ENCODE measurements at places on chromosomes 5 and 9. TPM values are rescaled to one million over a fixed set of nuclear protein-coding genes. Genes with fewer than 3 reads are reported as not detected.

GRCh38 chr5:31300501-31300900 is 107.0 kb downstream of the CDH6 start:
- no peak for DNase-seq

GRCh38 chr5:171543148-171543815 is 123.8 kb downstream of the FGF18 start:
- no peak for DNase-seq

DNA sequence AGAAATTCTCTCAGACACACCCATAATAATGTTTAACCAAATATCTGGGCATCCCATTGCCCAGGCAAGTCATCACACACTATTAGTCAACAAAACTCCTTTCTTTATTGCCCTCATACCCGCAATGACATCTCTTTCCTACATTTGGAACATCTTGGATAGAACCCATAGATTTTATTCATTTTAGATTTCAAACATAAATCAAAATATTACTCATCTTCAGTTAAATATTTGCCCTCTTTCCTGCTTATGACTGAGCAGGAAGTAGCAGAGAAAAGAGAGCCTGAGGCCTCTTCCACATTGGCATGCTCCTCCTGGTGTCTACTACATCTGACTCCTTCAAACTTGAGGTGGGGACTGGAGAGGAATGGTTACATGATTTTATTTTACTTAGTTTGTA is 592.0 kb downstream of the CHSY3 start:
- no peak for DNase-seq

DNA sequence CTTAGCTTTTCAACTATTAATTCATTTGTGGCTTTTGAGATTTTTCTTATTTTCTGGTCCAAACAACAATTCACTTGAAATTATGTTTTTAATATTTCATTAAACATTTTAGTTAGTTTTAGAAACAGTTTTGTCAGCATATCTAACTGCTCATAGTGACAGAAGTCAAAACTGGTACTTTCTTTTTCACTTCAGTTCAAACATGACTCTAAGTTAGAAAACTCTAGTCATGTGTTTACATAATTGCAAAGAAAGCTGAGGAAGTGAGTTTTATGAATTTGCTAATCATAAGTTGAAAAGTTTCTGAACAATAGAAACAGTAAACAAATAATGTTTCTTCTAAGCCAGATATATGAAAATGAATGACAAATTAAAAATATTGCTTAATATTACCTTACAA is 1931.0 kb downstream of the EFNA5 start:
- no peak for DNase-seq

DNA sequence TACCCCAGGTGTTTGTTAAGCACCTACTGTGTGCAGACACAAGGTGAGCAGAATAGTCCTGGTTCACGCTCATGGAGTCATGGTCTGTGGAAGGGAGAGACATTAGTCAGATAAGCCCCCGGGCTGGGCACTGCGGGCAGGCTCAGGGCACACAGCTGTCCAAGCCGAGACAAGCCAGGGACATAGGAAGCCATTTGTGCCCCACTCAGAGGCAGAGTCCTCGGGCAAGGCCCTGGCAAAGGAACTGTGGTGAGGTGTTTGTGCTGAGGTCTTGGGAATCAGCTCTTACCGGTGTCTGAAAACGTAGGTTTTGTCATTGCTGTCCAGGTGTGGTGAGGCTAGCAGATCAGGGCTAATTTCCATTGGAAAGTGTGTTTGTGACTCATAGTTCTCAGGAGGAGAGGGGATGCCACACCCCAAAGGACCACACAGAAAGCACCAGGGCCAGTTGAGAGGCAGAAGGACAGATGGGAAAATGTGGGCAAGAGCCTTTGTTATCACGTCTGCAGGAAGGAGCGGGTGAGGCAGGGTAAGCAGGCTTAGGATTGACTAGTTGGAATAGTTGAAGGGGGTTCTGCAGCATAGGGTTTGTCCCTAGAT is 46.1 kb upstream of the NEURL1B start:
- no peak for DNase-seq

SH2D3C gene
- total RNA-seq, result 0.23 TPM

DNA sequence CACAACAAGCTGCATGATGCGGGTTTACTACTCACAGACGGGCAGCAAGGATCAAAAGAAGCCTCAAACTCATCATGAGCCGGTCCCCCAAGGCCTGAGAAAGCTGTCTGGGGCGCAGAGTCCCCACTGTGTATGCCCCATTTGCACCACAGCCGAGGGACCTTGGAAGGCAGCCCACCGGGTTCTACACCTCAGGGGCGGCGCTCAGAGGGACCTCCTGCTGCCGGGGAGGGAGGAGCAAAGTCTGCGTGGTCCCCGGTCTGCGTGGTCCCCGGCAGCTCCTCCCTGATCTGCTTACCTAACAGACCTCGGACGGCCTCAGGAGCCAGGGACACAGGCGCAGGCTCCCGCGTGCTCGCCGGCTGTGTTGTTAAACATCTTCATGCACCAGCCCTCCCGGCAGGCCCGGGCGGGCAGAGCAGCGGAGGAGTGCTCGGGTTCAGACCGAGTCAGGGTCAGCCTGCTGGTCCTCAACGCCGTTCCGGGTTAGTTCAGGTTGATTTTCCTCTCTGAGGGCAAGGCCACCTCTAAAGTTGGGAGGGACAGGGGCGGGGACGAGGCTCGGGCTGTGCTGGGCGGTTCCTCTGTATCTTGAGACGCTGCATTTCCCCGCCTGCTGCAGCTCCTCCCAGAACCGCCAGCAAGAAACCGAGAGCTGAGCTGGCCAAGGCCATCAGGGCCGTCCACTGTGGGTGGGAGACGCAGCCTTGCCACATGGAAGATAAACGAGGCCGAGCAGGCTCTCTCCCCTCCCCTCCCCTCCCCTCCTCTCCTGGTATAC is 74.6 kb downstream of the MRPL36 start:
- DNase-seq, result no peak

GRCh38 chr9:131287359-131287758 is 2.2 kb upstream of the PLPP7 start:
- DNase-seq, result no peak

DNA sequence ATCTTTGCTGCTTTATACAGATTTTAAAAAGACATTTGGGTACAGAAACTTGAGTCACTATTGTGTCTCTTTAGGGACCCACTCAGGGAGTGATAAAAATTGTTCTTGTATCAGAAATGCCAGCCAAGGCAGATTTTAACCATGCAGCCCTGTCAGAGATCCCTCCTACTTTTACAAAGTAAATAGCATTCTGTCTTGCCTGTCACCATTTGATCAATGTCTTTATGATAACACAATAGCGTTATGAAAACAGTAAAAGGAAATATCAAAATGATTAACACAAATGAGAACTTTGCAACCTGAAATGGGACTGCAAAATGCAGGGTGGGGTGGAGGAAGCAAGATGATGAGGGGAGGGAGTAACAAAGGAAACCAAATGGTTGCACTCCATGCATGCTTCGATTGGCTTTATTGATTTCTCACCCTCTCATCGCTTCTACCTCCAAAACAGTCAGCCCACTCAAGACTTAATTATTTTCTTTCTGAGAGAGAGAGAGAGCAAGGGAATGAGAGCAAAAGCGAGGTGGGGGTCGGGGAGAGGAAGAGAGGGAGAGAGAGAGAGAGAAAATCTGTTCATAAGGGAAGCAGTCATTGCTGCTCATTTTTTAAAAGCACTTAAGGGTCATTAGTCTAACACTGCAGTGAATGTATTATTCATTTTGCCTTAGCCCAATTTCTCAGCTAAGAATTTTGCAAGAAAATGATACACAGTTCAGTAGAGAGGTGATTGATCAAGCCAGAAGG is 576.5 kb downstream of the CSNK1G3 start:
- no peak for DNase-seq

- DNase-seq, result peak; percentile 63
Measured at GRCh38 chr9:115146581-115147021, 28.6 kb upstream of the TNC start.

GRCh38 chr9:7452378-7452777 is 347.2 kb downstream of the DMAC1 start:
- DNase-seq, result no peak

DNA sequence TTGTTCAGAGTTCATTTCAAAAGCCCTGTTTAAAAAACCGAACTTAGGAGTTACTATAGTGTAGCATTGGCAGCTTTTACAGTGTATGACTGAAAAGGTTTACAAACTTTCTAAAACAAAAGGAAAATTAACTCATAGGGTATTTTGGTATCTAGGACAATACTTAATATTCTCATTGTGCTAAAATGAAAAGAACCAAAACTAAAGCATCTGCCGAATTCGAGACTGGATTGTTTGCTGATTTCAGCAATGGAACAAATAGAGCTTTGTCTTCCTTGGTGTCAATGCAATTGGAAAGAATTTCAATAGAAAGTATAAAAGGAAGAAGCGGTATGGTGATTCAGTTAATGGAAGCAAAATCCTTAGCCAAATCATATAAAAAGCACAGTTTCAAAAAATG is 254.1 kb downstream of the SLF1 start:
- DNase-seq, result no peak

DNA sequence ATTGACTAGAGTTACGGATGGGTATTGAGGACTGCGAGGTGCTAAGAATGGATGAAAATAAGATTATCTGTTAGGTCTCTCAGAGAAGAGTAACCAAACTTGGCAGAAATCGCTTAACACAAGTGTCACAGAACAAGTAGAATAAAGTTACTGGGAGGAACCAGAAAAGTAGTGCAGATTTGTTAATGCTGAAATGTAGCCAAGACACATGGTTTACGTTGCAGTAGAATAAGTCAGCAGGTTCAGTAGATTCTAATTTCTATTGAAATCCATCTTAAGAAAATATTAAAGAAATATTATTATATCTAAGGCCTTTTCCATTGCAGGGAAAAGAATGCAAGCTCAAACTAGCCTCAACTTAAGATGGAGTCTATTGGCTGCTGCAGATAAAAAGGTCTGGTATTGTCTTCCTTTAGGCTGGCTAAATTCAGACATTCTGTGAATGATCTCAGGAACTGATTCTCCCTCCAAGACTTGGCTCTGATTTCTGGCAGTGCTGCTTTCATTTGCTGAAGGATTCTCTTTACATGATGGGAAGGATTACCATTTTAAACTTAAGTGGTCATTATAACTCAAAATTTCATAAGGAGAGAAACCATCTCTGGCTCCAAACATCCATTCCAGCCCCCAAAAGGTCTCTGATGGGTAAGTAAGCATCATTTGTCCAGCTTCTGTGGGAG is 314.9 kb downstream of the MARCHF11 start:
- DNase-seq, result no peak

DNA sequence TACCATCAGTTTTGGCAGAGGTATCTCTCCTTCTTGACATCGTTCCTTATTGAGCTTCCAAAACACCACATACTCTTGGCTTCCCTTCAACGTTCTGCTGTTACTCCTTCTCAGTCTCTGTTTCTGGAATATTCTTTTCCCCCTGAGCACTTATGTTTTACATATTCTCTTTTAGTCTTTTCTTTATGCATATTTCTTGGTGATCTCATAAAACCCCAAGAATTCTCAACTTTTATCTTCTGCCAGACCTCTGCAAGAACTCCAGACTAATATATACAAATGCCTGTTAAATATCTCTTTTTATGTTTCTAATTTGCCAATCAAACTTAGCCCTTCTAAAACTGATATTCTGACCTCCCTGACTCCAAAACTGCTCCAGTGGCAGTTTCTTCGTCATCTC is 453.4 kb upstream of the CTNND2 start:
- no peak for DNase-seq

NEUROG1 gene
- not detected for total RNA-seq

GRCh38 chr9:79581794-79582193 is 10.0 kb downstream of the TLE4 start:
- DNase-seq, result peak; percentile 76

CATSPER3 gene
- total RNA-seq, result 0.08 TPM

DNAI1 gene
- 0.27 TPM for total RNA-seq

GRCh38 chr5:130720355-130720754 is 444.7 kb downstream of the HINT1 start:
- DNase-seq, result peak; percentile 62

- no peak for DNase-seq
Measured at GRCh38 chr5:61215996-61216395, 53.7 kb upstream of the SMIM15 start.

DNA sequence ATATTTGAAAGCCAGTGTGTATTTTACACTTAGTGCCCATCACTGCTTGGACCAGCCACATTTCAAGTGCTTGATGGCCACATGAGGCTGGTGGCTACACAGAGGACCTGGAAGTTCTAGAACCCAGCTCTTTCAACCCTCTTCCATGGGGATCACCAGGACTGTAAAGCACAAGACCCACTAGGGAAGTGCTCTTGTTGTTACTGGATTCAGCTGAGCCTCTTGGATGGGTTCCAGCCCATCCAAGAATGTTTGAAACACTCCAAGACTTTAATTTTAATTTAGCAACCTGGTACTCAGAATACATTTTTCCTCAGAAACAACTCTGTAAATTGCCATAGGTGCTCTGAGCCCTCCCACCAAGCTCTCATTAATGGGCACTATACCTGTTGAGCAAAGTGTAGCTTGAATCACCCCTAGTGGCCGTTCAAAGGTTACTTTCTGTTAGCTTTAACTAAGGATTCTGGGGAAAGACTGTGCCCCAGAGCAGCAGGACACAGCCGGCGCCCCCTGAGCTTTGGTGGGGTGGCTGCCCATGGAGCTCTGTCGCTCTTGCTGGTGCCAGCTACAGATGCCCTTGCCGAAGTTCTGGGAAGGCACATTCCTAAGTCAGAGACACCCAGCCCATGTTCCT is 212.4 kb downstream of the HSD17B3 start:
- DNase-seq, result no peak

Measured in H4 (cell line).